T-helper 17 cell (primary cell): ENCODE measurements at places on chromosomes 12 and 14. TPM values are rescaled to one million over a fixed set of nuclear protein-coding genes. Genes with fewer than 3 reads are reported as not detected.

Gene SLC5A8
- total RNA-seq = not detected

Gene ZDHHC22
- total RNA-seq = not detected

Gene RERG
- total RNA-seq = not detected

Gene STAC3
- total RNA-seq = 1.9 TPM

DNA sequence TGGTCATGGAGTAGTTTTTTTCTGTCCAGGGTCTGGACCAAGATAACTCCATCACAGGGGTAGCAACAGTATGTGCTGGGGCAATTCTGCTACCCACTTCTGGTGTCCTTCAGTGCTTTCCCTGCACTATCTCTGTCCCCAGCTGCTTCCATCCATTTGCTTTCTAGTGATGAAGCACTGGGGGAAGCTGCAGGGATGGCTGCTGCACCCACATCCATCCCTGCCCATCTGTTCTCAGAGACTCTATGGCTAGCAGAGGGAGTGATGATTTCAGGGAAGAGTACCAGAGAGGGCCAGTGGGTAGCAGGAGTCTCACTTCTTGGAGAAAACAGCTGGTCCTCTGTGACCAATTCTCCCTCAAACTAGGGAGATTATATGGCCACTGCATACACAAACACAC lies 44.1 kb downstream of the ETV6 start:
- DNase-seq = no peak

DNA sequence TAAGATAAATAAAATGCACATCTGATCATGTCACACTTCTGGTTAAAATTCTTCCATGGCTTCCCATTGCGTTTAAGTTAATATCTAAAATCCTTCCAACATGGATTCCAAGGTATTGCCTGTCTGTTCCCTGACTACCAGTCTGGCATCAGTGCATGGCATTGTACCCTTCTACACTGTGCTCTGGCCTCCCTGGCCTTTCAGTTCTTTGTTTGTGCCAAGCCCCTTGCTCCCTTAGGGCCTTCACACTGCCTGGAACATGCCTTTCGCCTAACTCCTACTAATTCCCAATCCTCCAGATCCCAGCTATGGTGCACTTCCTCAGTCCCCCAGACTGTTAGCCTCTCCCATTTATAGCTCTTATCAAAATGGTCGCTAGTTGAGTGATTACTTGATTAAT lies 6.3 kb downstream of the CIPC start:
- DNase-seq = no peak

DNA sequence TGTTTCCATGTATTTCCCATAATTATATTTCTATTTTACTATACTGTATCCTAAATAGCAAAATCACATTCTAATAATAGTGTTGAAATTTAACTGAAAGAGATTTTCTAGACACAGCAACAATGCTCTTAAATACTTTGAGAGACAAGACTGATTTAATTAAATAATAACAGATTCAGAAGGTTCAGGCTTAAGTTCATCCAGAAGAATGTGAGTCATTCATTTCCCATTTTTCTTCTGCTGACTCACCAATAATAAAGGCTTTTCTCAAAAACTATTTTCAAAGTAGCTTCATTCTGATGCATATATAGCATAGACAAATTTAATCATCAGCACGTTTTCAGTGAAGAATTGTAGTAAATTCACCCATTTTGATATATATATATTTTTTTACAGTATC lies 481.4 kb downstream of the MDGA2 start:
- DNase-seq = no peak

DNA sequence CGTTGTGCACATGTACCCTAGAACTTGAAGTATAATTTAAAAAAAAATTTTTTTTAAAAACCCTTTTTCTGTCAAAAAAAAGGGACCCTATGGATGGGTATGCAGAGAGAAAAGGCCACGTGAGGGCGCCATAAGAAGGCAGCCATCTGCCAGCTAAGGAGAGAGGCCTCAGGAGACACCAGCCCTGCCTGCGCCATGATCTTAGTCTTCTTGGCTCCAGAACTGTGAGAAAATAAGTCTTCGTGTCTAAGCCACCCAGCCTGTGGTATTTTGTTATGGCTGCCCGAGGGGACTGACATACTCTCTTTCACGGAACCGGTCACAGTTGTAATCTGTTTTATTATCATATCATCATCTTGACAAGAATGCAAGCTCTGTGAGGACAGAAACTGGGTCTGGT lies 174.8 kb downstream of the EFCAB11 start:
- no peak for DNase-seq

Gene PTPN6
- total RNA-seq = 177 TPM

Gene TTC9
- 11.7 TPM for total RNA-seq
